ENCODE measurements at places on chromosomes 7 and 10. TPM values are rescaled to one million over a fixed set of nuclear protein-coding genes. Genes with fewer than 3 reads are reported as not detected.

TMUB1 gene
- total RNA-seq, result 33.9 TPM

DNA sequence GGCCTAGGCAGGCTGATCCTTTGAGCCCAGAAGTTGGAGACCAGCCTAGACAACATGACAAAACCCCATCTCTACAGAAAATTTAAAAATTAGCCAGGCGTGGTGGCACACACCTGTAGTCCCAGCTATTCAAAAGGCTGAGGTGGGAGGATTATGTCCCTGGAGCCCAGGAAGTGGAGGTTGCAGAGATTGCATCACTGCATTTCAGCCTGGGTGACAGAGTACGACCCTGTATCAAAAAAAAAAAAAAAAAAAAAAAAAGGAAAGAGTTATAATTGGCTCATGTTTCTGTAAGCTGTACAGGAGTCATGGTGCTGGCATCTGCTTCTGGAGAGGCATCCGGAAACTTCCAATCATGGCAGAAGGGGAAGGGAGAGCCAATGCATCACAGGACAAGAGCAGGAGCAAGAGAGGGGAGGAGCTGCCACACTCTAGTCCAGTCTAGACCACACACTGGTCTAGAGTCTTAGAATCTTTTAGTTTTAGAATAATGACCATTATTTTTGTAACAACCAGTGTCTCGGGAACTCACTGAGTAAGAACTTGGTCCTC, 16.8 kb downstream of the DOCK1 start:
- no peak for DNase-seq

DNA sequence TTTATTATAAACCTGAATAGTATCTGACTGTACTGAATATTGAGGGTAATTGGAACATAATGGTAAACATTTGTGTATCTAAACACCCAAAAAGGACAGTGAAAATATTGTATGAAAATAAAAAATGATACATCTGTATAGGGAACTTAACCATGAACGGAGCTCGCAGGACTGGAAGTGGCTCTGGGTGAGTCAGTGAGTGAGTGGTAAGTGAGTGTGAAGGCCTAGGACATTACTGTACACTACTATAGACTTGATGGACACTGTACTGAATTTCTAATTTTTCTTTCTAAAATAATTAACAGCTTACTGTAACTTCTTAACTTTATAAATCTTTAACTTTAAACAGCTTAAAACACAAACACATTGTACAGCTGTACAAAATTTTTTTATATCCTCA, 454.5 kb upstream of the FZD8 start:
- no peak for DNase-seq

DRGX gene
- not detected for total RNA-seq

DNA sequence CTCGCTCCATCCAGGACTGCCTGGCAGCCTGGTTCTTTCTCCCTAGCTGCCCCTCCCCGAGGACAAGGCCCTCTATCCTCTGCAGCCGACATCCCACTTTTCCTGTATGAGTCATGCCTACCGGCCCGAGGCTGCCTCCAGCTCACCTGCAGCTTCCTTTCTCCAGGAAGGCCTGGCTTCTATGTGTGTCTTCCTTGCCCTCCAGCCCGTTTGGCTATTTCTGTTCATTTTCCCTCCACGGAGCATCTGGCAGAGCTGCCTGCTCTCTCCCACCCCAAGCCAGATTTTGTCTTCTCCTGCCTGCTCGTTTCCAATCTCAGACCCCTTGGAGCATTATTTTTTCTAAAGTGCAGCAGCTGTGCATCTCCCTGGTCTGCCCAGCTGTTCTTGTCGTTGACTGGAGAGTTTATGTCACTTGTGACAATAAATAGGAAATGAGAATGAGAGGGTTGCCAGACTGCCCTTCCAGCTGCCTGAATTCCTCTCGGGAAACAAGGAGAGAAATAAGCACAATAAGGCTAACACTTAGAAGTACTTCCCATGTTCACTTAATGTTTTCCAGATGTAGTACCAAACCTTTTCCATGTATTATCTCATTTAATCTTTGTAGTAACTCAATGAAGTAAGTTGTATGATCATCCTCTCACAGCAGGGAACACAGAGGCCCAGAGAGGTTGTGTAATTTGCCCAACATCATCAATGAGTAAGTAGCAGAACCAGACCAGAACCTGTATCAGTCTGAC, 19.7 kb downstream of the UBTD1 start:
- DNase-seq, result no peak

INA gene
- not detected for total RNA-seq

DNA sequence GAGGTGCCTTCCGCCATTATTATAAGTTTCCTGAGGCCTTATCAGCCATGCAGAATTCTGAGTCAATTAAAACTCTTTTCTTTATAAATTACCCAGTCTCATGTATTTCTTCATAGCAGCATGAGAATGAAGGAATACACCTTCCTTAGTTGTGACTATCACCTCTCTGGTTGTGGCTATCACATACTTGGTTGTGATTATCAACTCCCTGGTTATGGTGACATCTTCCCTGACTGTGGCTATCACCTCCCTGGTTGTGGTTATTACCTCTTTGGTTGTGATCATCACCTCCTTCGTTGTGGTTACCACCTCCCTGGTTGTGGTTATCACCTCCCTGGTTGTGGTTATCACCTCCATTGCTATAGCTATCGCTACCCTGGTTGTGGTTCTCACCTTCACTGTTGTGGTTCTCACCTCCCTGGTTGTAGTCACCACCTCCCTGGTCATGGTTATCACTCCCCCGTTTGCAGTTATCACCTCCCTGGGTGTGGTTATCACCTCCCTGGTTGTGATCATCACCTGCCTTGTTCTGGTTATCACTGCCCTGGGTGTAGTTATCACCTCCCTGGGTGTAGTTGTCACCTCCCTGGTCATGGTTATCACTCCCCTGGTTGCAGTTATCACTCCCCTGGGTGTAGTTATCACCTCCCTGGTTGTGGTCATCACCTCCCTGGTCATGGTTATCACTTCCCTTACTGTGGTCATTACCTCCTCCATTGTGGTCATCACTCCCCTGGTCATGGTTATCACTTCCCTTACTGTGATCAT, 105.9 kb downstream of the GPR26 start:
- DNase-seq, result no peak

DNA sequence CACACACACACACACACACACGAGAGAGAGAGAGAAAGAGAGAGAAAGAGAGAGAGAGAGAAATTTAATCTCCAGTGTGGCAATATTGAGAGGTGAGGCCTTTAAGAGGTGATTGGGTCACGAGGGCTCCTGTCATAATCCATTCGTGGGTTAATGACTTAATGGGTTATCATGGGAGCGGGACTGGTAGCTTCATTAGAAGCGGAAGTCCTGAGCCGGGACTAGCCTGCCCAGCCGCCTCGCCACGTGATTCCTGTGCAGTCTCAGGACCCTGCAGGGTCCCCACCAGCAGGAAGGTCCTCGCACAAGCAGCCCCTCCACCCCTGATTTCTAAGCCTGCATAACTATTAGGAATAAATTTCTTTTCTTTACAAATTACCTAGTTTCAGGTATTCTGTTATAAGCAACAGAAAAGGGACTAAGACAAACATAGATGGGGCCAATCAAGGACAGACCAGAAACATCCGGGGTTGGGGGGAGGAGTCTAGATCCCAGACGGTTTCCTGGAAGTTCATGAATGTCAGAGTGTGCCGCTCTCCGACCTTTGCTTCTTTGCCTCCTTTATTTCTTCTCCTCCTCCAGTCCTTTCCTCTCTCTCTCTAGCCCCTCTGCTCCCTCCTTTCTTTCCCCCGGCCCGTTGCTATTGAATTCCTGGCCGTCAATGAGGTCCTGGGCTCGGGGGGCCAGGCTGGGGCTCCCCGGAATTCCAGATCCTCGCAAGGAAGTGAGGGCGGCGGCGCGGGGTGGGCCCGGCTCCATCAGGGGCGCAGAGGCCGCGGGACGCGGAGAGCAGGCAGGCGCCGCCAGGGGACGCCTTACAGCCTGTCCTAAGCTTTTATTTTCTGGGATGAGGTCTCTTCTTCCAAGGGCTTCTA, 146.8 kb downstream of the CYP26A1 start:
- no peak for DNase-seq

GRID2IP gene
- total RNA-seq, result 0.39 TPM

DNA sequence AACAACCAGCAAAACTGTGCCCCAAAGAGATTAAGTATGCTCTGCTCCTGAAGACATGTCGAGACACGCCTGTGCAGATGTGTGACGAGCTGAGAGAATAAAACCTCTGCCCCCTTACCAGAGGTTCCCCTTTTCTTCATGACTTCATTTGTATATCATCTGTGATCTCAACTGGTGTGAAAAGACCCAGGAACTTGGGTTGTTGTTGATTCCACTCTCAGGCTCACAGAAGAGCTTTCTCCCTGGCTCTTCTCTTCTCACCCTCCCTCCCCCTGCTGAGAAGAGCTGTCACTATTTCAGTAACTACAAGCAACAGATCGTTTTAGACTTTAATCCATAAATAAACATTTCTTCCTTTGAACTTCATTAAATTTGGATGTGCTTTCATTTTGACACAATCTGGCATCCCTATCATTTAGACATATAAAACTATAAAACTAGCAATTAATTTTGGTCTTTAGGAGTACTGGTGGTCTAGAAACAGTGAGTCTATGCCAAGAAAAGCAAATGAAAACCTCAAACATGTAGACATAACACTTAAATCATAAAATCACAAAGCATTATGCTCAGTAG, 179.3 kb upstream of the FZD8 start:
- no peak for DNase-seq

GRCh38 chr10:116665541-116666125, 44.9 kb downstream of the PNLIPRP2 start:
- DNase-seq, result peak; percentile 60

CASP7 gene
- total RNA-seq, result 22.2 TPM

CYP2C9 gene
- total RNA-seq, result not detected
